ENCODE measurements at places on chromosomes 2 and 18.

DNA sequence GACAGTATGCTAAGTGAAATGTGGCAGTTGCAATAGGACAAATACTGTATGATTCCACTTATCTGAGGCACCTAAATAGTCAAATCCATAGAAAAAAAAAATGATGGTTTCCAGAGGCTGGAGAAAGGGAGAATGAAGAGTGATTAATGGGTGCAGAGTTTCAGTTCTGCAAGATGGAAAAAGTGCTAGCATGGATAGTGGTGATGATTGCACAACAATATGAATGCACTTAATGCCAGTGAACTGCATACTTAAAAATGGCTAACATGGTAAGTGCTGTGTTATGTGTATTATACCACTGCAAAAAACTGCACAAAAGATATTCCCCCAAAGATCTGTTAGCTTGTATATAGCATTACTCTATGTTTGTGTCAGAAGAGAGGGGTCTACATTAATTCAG, 185.4 kb downstream of the INHBB start:
- DNase-seq, result no peak

- no peak for DNase-seq
Measured at GRCh38 chr2:103103678-103104077, 341.8 kb downstream of the TMEM182 start.

DNA sequence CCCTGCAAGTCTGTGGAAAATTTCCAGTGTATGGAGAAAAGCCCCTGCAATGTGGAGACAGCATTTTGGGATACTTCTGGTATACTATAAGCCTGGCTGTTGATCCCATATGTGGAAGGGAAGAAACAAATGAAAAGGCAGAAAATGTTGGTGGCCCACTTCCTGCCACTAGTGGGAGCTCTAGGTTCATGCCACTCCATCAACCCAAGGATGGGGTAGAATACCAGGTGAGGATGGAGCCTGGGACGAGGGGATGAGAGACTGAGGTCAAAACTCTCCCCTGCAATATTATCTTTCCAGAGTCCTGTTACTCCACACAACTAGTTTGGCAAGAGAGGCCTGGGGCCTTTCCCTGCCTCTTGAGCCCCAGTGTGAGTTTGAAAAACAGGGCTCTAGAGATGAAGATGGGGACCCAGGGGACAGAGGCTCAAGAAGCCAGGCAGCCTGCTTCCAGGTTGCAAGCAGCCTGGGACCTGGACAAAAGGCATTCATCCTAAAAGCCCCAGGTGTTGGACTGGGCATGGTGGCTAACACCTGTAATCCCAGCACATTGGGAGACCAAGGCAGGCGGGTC, 31.9 kb downstream of the BMP10 start:
- peak; percentile 41 for DNase-seq

DNA sequence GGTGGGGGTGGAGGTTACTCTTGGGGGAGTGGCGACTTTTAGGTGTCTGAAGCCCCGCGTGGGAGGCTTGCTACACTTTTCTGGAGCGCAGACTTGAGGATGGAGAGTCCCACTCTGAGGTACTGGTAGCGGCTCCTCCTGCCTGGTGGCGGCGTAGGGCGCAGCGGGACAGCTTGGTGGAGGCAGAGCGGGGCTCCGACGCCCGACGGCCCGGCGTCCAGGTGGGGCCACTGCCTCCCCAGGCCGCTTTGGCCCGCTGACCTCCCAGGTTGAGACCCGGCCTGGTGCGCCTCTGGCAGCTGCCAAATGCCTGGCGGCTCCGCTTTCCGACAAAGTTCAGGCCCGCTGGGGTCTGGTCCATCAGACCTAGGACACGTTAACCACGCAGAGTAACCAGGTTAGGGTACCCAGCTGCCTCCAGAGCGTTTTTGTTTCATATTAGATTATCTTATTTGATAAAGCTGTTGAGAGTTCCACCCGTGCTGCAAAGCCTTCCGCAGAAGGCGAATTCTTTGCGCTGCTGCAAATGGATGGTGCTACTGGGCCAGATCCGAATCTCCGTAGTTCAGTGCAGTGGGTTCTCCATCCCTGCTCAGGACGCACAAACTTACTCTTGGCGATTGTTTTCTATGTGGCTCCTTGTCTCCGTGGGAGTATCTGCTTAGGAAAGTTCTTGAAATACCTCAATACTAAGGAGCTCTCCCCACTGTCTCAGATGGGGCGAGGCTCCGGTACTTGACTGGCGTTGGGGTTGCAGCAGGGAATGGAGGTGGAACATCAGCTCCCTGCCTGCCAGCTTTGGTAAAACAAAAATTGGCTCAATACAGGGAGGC, 405.9 kb downstream of the XIRP2 start:
- DNase-seq, result peak; percentile 10

DNA sequence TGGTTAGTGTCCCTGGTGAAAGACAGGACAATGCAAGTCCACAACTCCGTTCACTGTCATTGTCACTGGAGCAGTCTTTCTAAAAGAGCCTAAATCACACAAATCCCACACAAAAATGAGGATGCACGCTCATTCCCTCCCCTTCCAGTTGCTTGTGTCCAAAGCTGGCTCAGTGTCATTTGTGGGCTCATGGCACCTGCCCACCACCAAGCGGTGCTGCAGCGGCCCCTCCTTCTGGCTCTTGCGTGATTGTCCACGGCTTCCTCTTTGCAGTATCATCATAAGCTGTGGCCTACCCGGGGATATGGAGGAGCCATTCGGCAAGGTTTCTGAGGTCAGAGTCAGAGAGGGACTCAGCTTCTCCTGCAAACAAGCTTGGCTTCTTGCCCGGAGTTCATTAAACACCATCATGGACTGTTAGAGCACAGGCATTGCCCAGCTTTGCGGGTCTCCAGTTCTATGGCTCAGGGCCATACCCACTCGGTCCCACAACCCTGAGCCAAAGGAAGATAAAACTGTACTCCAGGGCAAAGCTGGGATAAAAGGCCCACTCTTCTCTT, 179.4 kb upstream of the AGAP1 start:
- DNase-seq, result no peak

GRCh38 chr2:129772190-129772579, 207.3 kb upstream of the RAB6C start:
- DNase-seq, result no peak

GRCh38 chr2:112155331-112156151, 17.4 kb downstream of the FBLN7 start:
- DNase-seq, result peak; percentile 56

- DNase-seq, result no peak
Measured at GRCh38 chr2:54290356-54291025, 34.5 kb upstream of the TSPYL6 start.

- DNase-seq, result no peak
Measured at GRCh38 chr2:18704276-18704675, 114.9 kb upstream of the NT5C1B start.

- DNase-seq, result peak; percentile 22
Measured at GRCh38 chr2:54763636-54764291, 40.3 kb downstream of the EML6 start.

- DNase-seq, result no peak
Measured at GRCh38 chr18:7784171-7784570, 217.1 kb downstream of the PTPRM start.

DNA sequence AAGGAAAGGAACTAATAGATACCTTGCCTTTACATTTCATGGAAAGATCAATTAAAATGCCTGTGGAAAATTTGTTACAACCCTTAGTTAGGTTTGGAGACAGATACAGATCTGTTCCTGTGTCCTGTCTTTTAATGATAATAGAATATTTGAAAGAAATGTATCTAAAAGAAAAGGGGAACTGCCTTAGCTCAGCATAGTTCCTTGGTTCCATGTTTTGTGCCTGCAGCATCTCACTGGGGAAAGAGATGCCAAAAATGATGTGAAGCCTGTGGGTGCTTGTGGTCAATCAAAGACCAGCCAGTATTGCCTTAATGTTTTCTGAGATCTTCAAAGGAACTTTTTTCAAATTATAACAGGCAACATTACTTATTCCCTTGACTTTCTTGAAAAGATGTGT, 147.6 kb downstream of the ADCYAP1 start:
- no peak for DNase-seq

GRCh38 chr2:30625701-30626100, 178.7 kb downstream of the LCLAT1 start:
- DNase-seq, result no peak

DNA sequence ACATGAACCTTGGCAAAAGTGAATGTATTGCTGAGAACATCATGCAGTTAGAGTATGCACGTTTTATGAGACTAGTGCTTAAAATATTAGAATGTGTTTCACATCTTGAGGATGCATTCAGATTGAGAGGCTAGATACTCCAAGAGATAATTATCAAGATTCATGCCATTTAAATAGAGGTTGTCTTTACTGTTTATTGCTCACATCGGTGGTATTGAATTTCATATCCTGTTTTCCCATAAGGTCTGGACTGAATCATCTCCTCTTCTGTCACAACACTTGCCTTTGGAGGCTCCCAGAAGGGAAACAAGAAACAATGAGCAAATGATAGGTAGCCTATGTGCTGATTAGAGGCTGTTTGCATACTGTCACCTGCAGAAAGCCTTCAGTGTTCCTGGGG, 83.8 kb downstream of the CLHC1 start:
- no peak for DNase-seq

DNA sequence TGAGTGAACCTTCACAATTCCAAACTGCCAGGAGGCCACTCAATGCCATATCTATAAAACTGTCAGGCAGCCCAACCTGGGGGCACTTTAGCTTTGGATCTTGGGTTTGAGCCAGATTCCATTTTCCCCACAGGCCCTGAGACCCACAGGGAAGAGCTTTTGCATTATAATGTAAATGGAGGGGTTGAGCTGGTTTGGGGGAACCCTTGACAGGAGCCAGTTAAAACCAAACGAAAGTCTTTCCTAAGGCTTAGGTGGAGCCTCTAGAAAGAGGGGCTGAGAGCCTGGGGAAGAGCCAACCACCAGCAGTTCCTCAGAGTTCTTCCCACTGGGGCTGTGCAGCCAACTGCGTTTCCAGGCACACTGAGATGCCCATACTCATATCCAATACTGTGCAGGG, 42.7 kb downstream of the BCL11A start:
- no peak for DNase-seq

- peak; percentile 50 for DNase-seq
Measured at GRCh38 chr2:174546519-174547506, 50.8 kb downstream of the WIPF1 start.

GRCh38 chr2:34552337-34552736, 953.2 kb upstream of the FAM98A start:
- no peak for DNase-seq

DNA sequence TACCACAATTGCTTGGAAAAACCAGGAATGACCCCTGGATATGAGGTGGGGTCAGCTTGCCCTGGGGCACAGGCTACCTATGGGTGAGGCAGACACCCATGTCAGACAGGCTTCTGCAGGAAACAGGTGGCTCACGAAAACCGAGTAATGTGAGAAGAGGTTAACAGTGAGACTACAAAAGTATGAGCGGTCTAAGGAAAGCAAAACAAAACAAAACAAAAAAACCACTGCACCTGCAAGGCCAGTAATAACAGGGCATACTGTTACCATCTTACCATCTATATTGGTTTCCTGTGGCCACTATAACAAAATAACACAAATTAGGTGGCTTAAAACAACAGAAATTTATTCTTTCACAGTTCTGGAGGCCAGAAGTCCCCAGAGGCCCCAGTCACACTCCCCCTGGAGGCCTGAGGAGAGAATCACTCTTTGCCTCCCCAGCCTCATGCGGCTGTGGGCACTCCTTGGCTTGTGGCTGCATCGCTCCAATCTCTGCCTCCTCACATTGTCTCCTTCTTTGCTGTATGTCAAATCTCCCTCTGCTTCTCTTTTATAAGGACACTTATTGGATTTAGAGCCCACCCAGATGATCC, 86.6 kb upstream of the EPC2 start:
- DNase-seq, result no peak

DNA sequence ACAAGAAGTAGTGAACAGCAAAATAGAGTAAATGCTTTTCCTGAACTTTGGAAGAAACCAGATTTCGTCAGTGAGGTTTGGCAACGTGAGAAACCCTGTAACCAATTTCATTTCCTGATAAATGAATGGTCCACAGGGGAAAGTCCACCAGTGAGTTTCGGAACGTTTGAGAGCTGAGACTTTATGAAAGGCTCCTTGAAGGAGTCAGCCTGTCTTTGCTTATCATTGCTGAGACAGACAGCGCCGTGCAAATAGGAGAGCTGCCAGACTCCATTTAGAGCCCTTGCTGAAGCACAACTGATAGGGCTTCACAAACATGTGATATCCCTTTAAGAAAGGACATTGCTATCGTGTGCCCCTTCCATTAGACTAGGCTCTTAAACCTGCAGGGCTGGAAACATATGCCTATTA, 121.8 kb upstream of the SMAD7 start:
- no peak for DNase-seq

DNA sequence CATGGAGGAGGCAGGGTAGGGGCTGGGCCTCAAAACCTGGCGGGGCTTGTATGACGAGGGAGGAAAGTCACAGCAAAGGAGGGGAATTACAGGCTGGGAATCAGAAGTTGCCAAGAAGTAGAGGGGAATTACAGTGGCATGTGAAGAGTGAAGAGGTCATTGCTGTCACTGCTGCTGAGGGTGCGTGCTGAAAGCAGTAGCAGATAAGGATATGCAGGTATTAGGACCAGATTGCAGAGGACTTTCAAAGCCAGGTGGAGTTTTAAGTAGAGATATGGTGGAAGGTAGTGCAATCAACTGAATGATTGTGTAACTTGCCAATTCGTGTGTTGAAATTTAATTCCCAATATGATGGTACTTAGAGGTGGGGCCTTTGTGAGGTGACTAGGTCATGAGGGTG, 19.4 kb upstream of the LRPPRC start:
- DNase-seq, result no peak

Data from stimulated activated CD4-positive, alpha-beta T cell treated with anti-CD3 and anti-CD28 coated beads, Interleukin-15, amount 100 ng/mL, for 24 hours (primary cell).